ENCODE measurements at places on chromosomes 1 and 21.

DNA sequence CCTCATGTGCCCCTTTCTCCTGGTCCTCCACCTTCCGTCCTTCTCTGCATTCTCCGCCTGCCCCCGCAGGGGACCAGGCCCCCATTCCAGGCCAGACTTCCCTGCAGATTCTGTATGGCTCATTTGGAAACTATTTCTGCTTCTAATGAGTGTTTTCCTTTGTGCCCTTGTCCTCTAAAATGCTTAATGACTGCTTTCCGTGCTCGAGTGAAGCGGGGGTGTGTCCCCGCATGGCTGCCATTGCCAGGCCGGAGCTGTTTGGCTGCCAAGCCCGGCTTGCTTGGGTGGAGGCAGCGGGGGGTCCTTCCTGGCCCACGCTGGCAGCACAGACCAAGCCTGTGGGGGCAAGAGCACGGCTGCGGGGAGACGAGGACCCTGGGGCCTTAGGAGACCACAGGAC lies 299.3 kb upstream of the VAMP3 start:
- no peaks in the 10 kb centered on the region for H3K27me3 ChIP-seq
- no peaks in the 10 kb centered on the region for H3K36me3 ChIP-seq
- H3K27ac ChIP-seq, result no peak overlapping the region

- no peaks in the 10 kb centered on the region for H3K36me3 ChIP-seq
- H3K4me3 ChIP-seq, result no peak overlapping the region
- DNase-seq, result no peak
- H3K27me3 ChIP-seq, result peaks cover 27% of the 10 kb centered on the region
These were observed 21.6 kb upstream of the C1orf159 start for GRCh38 chr1:1137256-1138045.

DNA sequence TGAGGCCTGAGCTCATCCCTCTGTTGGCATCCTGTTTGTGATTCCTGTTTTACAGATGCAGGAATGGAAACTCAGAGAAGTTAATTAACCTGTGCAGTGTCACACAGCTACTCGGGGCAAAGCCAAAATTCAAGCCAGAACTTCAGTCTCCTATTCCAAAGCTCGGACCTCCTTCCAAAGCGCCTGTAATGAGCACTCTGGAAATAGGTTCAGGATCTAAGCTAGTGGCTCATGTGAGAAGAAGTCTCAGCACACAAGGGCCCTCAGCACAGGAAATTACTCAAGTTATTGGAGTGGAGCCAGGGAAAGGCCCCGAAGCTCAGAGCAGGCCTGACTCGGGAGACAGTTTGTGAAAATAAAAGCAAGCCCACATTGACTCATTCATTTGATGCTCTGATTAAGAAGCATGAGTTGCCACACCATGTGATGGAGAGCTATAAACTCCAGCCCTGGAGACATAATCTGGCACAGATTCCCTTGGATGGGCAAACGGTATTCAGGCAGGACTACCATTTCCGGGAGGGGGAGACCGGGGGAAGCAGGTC lies 50.6 kb upstream of the LYST start:
- peak; percentile 69 for DNase-seq
- H3K27me3 ChIP-seq, result no peaks in the 10 kb centered on the region
- H3K36me3 ChIP-seq, result no peaks in the 10 kb centered on the region
- H3K4me3 ChIP-seq, result no peak overlapping the region

- H3K27ac ChIP-seq, result peak overlapping the region; percentile 15
- no peak for DNase-seq
- H3K36me3 ChIP-seq, result no peaks in the 10 kb centered on the region
These were observed 22.2 kb upstream of the ZNF362 start for GRCh38 chr1:33234131-33234530.

GRCh38 chr1:2314803-2315673 lies 76.3 kb downstream of the MORN1 start:
- no peaks in the 10 kb centered on the region for H3K27me3 ChIP-seq
- H3K27ac ChIP-seq, result peak overlapping the region; percentile 61
- no peaks in the 10 kb centered on the region for H3K36me3 ChIP-seq
- H3K4me1 ChIP-seq, result peaks cover 17% of the 10 kb centered on the region
- DNase-seq, result no peak

DNA sequence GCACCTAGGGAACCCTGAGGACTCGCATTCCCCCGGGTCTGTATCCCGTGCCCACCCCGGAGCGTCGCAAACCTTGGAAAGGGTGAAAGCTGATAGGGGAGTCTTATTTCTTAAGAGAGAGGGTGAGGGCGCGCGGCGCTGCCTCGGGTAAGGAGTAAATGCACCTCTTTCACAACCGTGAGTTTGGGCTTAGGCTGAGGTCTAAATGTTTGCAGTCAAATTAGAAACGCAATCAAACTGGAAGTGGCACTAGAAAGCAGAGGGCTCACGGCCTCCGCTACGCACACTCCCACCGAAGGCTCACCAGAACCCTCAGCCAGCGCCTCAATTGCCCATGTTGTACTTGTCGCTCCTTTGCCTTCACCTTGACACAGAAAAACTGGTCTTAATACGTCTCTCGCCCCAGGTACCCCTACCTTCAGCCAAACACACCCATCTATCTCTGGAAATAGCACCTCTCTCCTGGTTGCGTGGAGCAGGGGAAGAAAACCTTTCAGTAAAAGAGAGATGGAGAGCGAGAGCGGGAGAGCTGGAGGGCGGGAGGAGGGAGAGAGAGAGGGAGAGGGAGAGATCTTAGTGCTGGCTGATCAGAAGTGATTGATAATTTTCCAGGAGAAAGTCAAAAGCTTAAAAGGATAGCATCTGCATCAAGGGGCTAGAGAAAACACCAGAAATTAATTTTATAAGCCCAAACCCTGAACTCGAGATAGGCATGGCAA lies 1.7 kb upstream of the HLX start:
- no peaks in the 10 kb centered on the region for H3K27me3 ChIP-seq
- H3K27ac ChIP-seq, result peak overlapping the region; percentile 93
- peak overlapping the region; percentile 70 for H3K4me3 ChIP-seq
- DNase-seq, result no peak

DNA sequence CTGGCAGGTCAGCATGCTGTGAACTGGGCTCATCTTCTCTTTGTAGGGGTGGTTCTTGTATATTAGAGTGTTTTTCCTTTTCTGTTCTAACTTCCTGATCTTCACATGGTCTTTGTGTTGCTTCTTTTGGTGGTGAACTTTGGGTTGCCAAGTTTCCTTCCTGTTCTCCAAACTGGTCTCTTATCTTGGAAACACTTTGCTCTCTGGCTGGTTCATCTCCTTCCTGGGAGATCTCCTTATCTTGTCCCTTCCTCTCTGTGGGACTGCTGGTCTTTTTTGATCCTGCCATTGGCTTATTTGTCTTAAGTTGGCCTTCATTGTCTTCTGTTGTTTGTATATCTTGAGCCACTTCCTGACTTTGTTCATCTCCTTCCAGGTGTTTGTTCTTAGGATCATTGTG lies 2.1 kb downstream of the TCHHL1 start:
- H3K36me3 ChIP-seq, result no peaks in the 10 kb centered on the region
- no peaks in the 10 kb centered on the region for H3K4me1 ChIP-seq
- no peak overlapping the region for H3K4me3 ChIP-seq

GRCh38 chr1:31196685-31197084 lies 43.0 kb downstream of the NKAIN1 start:
- H3K27ac ChIP-seq, result no peak overlapping the region
- no peak overlapping the region for H3K4me3 ChIP-seq
- H3K4me1 ChIP-seq, result no peaks in the 10 kb centered on the region

- no peak overlapping the region for H3K4me3 ChIP-seq
- no peaks in the 10 kb centered on the region for H3K36me3 ChIP-seq
These were observed 69.9 kb upstream of the COG2 start for GRCh38 chr1:230572121-230573105.

- no peaks in the 10 kb centered on the region for H3K36me3 ChIP-seq
- H3K27ac ChIP-seq, result no peak overlapping the region
- H3K27me3 ChIP-seq, result no peaks in the 10 kb centered on the region
- DNase-seq, result no peak
- H3K4me3 ChIP-seq, result no peak overlapping the region
- no peaks in the 10 kb centered on the region for H3K4me1 ChIP-seq
These were observed 13.1 kb downstream of the ACTA1 start for GRCh38 chr1:229420765-229421164.

- H3K27me3 ChIP-seq, result no peaks in the 10 kb centered on the region
- H3K4me3 ChIP-seq, result no peak overlapping the region
- H3K36me3 ChIP-seq, result no peaks in the 10 kb centered on the region
These were observed 29.3 kb downstream of the ATP5PO start for GRCh38 chr21:33886321-33886720.

DNA sequence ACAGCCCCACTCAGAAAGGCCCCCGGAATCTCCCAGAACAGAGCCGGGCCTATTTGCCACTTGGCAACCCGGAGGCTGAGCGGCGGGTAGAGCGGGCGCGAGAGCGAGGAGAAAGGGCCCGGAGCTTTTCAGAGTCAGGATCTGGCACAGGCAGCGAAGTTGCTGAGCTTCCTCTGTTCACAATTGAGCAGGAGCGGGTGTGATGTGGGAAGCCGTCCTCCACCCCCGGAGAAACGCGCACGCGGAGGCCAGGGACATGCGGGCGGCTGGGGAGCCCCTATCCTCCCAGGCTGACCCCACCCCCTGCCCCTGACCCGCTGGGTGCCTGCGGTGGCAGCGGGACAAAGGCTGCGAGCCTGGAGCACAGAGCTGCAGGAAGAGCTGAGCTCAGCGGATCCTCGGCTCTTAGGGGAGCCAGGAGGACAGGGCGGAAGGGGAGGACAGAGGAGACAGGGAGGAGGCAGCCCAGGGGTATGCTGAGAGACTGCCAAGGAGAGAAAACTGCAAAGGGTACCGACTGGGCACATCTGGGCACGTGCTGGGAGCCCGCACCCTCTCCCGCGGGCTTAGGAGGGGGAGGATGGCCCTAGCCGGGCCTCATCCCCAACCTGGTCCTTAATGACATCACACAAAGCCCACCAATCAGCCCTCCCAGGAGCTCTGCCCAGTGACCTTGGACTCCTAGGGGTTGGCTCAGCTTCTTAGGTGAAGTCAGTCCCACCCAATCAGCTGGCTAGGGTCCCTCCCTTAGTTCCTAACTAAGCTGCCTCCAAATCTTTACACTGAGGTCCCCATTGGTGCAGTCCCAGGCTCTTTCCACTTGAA lies 9.3 kb downstream of the KIF21B start:
- DNase-seq, result no peak
- peaks cover 11% of the 10 kb centered on the region for H3K4me1 ChIP-seq
- H3K27ac ChIP-seq, result no peak overlapping the region
- no peak overlapping the region for H3K4me3 ChIP-seq
- no peaks in the 10 kb centered on the region for H3K36me3 ChIP-seq

DNA sequence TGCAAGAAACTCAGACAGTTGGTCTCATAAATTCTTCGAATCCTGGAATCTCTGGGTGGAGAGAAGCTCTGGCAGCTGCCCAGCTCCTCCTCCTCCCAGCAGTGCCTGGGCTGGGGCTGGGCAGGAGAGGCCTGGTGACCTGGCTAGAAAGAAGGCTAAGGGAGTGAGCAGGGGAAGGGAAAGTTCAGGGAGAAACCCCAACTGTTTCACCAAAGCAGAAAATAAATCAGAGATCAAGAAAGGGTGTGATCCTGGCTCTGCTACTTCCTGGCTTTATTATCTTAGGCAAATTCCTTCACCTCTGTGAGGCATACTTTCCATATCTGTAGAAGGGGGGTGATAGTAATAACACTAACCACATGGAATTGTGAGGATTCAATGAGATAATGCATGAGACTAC lies 8.8 kb upstream of the COL16A1 start:
- DNase-seq, result no peak
- H3K4me1 ChIP-seq, result peaks cover 4% of the 10 kb centered on the region
- no peak overlapping the region for H3K4me3 ChIP-seq
- H3K36me3 ChIP-seq, result no peaks in the 10 kb centered on the region
- H3K27ac ChIP-seq, result no peak overlapping the region

- no peak for DNase-seq
- H3K4me1 ChIP-seq, result no peaks in the 10 kb centered on the region
- no peak overlapping the region for H3K4me3 ChIP-seq
These were observed 938.9 kb upstream of the ADGRL4 start for GRCh38 chr1:79945391-79945790.

DNA sequence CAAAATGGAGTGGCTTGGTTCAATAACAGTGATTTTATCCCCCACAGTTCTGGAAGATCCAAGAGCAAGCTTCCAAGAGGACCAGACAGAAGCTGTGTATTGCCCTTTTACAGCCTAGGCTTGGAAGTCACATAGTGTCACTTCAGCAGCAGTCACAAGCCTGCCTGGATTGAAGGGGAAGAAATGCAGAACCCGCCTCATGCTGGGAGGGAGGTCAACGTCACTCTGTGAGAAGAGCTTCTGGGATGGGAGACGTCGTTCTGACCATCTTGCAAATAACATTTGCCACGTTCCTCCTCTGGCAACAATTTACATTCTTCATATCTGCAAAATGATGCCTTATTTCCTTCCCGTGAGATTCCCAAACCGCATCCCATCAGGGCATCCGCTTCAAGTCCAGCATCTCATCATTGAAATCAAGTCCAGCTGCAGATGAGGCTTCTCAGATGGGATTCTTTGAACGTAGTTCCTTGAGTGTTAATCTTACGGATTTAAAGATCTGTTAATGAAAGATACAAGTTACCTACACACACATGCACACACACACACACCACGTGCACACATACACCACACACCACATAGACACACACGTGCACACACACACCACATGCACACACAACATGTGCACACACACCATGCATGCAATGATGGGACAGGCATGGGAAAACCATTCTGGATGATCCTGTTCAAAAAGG lies 23.9 kb upstream of the KIF1B start:
- H3K36me3 ChIP-seq, result no peaks in the 10 kb centered on the region
- no peaks in the 10 kb centered on the region for H3K27me3 ChIP-seq
- DNase-seq, result no peak
- H3K4me3 ChIP-seq, result no peak overlapping the region

DNA sequence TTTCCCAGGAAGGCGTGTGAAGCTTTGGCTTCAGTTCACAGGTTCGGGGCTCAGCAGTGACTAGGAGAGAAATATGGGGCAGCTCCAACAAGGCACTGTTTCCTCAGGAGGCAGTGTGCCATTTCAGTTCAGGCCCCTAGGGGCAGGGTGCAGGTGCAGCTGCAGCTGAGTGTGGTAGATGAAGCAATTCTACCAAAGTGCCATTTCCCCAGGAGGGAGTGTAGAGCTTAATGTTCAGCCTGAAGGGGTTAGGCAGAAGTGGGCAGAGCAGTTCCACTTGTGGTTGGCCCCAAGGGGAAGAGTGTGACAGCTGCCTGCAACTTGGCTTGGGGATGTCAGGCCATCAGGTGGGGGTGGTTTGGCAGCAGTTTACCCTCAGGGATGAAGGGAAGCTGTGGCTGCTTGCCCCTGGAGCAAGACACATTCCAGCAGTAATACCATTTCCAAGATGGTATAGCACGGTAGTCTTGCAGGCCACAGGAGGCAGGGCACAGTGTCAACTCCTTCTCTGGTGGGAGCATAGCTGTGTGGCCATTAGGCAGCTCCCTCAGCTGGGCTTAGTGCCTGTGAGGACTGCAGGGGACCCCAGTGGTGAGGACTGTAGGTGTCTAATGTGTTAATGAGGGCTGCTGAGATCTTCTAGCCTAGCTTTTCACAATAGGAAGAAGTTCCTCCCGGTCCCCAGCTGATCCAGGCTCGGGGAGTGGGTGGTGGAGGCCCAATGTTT lies 34.7 kb downstream of the RGSL1 start:
- no peaks in the 10 kb centered on the region for H3K27me3 ChIP-seq
- H3K4me1 ChIP-seq, result no peaks in the 10 kb centered on the region
- H3K27ac ChIP-seq, result no peak overlapping the region
- H3K36me3 ChIP-seq, result no peaks in the 10 kb centered on the region

DNA sequence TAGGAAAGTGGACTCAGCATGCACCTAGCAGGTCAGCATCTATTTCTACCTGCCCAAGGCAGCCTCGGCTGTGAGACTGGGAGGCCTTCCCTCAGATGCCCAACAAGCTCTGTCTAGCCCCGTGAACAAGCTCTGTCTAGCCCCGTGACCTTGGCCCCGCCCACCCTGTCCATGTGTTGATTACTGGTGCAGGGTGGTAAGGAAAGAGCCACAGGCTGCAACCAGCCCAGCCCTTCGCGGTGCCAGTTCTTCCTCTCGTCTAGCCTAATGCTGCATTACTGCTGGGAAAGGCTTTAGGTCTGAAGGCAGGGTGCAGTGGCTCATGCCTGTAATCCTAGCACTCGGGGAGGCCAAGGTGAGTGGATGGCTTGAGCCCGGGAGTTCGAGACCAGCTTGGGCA lies 2.2 kb downstream of the GPR153 start:
- no peaks in the 10 kb centered on the region for H3K36me3 ChIP-seq
- peaks cover 47% of the 10 kb centered on the region for H3K27me3 ChIP-seq
- DNase-seq, result no peak
